C1 segment of cervical spinal cord (tissue), 14 donors: ENCODE measurements at places on chromosomes 12 and 14.

- DNase-seq: no peak
Observed at GRCh38 chr12:89948271-89949175, 239.9 kb upstream of the ATP2B1 start.

DNA sequence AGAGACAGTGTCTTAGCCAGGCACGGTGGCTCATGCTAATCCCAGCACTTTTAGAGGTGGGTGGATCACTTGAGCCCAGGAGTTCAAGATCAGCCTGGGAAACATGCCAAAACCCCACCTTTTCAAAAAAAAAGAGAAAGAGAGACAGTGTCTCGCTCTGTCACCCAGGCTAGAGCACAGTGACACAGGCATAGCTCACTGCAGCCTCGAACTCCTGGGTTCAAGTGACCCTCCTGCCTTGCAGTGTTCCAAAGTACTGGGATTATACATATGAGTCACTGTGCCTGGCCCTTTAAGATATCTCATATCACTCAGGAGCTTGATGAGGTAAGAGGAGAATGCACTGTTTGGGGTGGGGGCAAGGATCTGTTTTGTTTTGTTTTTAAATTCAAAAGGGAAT lies 48.1 kb upstream of the LTBP2 start:
- DNase-seq: no peak

GRCh38 chr12:105067511-105068031 lies 16.7 kb downstream of the ALDH1L2 start:
- DNase-seq: no peak

- no peak for DNase-seq
Observed at GRCh38 chr14:104132981-104133380, 5.4 kb upstream of the KIF26A start.

DNA sequence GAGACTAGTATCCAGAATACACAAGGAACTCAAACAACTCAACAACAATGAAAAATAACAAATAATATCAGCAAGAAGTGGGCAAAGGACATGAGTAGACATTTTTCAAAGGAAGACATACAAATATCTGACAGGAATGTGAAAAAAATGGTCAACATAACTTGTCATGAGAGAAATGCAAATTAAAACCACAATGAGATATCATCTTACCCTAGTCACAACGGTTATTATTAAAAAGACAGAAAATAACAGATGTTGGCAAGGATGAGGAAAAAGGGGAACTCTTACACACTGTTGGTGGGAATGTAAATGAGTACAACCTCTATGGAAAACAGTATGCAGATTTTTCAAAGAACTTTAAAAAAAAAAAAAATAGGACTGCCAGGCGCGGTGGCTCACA lies 20.4 kb downstream of the VWF start:
- no peak for DNase-seq

GRCh38 chr14:104209985-104210816 lies 71.8 kb downstream of the KIF26A start:
- DNase-seq: no peak

- DNase-seq: no peak
Observed at GRCh38 chr12:111692575-111693210, 6.8 kb downstream of the ACAD10 start.

DNA sequence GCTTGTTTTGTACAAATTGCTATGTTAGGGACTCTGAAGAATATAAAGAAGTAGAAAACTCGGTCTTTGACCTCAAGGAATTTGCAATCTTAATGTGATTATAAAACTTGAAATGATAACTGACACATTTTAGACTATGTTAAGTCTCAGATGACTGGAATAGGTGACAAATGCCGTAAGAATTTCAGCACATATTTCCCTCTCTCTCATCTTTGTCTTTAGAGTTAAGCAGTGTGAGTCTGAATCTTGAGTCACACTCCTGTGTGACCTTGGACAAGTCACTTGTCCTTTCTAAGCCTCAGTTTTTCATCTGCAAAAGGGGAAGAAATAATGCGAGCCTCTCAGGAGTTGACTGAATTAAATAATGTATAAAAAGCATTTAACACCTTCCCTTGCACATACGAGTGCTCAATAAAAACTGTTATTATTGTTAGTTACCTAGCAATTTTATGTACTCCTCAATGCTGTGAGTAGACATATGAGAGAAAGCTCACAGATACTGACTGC lies 103.7 kb downstream of the DYRK2 start:
- no peak for DNase-seq

DNA sequence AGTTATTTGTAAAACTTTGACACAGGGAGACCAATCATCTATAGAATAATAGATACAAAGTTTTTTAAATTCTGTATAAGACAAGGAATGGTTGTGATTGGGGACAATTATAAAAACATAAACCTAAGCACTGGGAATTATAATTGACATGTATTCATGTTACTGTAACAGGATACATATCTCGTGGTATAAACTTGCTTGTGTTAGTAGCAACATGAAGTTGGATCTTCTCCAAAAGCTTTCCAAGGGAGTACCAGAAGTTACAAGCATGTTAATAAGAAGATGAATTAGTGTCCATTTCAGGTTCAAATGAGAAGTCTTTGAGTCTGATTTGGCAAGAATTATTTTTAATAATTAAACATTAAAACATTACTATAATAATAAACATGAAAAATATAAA lies 42.2 kb downstream of the CDKL1 start:
- no peak for DNase-seq

- no peak for DNase-seq
Observed at GRCh38 chr12:7073946-7074345, 13.4 kb downstream of the C1S start.

GRCh38 chr12:7130701-7131501 lies 730 bp downstream of the CLSTN3 start:
- DNase-seq: peak; percentile 30

DNA sequence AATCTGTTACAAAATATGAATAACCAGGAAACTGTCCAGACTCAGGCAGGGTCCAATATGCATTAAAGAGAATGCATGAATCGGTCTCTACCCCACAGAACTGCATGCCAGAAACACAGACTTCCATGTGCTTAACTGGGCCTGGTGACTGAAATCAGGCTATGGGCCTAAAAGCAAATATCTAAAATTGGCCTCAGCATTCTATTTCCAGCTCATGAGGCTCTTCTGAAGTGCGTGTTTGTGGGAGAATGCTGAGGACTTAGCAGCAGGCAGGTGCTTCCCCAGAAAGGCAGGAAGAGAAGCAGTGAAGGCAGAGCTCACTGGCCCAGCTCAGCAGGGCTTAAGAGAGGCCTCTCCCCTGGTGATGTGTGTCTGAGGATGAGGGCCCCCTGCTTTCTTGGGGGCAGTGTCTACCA lies 48.5 kb downstream of the ADGRD1 start:
- no peak for DNase-seq

DNA sequence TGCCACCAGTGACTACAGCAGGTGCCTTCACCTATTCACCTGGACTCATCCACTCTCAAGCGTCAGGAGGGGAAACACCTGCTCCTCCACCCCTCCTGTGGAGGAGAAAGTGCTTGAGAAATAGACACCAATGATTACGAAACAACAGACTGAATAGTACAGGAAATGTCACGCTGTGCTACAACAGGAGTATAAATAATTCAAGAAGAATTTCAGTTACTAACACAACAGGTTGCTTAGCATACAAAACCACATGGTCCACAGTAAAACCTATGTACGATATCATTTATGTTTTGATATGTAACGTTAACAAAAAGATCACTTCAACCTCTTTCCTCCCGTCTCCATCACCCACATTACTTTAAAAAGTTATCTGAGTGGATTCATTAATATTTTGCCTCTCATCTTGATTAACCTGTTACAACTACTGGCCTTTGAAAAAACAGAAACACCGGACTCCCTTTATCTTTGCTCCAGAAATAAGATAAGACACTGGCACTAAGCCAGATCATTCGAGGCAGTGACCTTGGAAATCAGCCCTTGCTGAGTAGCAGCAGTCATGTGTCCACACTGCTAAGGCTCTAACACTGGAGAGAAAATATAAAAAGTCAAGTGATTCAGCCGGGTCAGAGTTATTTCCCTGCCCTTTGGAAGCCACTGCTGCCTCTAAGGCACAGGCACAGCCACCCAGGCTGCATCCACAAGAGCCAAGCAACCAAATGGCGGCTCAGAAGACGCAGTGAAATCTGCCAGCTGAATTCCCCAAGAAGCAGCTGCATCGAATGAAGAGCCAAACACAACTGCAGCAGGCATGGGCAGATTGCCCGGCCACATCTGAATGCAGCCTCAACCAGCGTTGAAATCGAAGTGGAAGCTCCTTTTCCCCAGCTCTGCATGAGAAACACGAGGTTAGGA lies 40.9 kb downstream of the NT5DC3 start:
- DNase-seq: peak; percentile 26

GRCh38 chr12:66190519-66191370 lies 1.7 kb downstream of the IRAK3 start:
- no peak for DNase-seq

- DNase-seq: no peak
Observed at GRCh38 chr12:84572196-84572595, 340.4 kb downstream of the SLC6A15 start.

- DNase-seq: no peak
Observed at GRCh38 chr14:95480109-95480886, 36.2 kb downstream of the SYNE3 start.

DNA sequence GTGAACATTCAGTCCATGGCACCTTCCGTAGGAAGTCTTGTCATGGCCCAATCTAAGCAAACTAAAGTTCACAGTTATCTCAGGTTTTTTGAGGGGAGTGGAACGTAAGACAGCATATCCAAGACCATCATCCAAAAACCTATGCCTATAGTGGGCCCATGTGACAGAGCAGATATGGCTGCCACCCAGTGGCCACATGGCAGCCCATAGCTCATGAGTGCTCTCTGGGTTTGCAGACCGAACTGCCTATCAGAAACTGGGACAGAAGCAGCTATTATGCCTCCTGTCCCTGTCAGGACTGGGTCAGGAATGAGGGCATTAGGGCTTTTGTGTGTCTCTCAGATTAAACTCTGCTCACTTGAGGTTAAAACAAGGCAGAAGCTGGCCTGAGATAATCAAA lies 503.7 kb downstream of the NRXN3 start:
- DNase-seq: no peak

DNA sequence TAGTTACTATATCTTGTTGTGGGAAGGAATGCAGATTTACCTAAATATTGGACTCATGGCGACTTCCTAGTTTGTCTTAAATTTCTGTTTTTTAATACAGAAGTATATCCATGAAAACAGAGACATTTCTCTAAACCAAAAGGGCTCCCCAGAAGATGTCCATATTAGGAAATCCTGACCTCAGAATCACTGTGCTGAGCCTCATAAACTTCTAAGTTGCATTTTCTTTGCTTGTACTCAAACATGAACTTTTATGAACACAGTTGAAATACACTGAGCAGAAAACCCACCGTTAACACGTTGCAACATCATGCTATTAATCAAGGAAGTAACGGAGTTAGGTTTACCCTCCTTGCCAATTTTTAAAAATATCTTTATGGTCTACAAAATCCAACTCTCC lies 42.9 kb upstream of the NR2C1 start:
- DNase-seq: no peak

- DNase-seq: peak; percentile 37
Observed at GRCh38 chr14:20610002-20610765, 19.0 kb upstream of the RNASE12 start.

DNA sequence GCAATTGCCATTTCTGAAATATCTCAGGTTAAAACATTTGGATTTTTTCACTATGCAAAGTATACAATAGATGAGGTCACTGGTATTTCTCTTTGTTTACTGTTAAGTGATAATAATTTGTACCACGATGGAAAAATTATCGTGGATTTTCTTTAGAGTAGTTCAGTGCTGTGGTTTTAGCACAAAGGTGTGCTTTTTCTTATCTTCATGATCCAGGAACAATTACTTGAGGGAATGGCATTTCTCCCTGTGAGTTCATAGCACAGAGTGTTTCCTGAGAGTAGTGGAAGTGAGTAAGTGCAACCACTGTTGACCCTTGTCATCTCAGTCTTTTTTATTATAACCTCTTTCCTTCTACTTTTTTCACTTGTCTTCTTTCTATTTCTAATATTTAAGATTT lies 86.8 kb downstream of the FGD4 start:
- no peak for DNase-seq

- no peak for DNase-seq
Observed at GRCh38 chr14:69428289-69428998, 30.0 kb downstream of the SLC39A9 start.

- DNase-seq: peak; percentile 9
Observed at GRCh38 chr12:56723889-56724700, 1.0 kb downstream of the NACA start.

GRCh38 chr12:109920261-109920780 lies 20.2 kb downstream of the TCHP start:
- DNase-seq: no peak

DNA sequence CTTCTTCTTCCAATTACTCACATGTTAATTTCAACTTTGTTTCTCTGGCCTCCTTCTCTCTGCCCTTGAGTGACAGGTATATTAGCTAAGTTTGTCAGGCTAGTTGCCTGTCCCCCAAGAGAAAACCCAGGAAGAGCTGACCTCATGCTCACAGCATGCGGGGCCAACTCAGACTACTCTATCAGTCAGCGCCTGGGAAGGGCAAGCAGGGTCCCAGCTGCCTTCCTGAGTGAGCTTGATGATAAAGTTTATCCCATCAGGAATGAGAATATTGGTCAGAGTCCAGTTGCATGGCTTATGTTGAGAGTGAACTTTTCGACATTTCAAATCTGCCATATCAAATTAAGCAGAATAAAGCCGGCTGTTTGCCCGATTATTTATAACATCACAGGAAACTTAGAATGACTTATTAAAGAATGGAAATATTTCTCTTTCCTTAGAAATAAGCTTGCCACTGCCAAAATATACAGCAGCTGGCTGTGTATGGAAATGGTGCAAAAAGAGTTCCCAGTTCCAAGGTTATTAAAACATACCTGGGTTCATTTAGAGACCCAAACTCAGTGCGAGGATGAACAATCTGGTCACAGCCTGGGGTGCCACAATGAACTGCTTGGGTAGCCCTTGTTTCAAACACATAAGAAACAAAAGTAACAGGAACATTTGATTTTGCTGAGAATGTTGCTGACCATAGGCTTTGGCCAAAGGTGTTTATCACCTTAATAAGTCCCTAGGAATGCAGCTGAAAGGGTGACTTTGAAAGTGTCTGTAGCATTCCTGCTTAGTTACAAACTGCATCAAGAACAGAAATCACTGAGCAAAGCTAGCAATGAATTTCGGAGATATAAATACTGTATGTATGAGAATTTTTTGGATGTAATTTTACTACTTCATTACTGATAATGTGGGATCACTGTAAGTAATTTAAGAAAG lies 1553.8 kb upstream of the FLRT2 start:
- DNase-seq: no peak

- no peak for DNase-seq
Observed at GRCh38 chr12:86597431-86597830, 341.2 kb upstream of the MGAT4C start.
